ENCODE measurements at places on chromosomes 2 and 18.

- no peak for DNase-seq
These were observed 76.6 kb downstream of the FIGN start for GRCh38 chr2:163659224-163659623.

GRCh38 chr2:128307595-128307994 is 11.1 kb downstream of the HS6ST1 start:
- no peak for DNase-seq

DNA sequence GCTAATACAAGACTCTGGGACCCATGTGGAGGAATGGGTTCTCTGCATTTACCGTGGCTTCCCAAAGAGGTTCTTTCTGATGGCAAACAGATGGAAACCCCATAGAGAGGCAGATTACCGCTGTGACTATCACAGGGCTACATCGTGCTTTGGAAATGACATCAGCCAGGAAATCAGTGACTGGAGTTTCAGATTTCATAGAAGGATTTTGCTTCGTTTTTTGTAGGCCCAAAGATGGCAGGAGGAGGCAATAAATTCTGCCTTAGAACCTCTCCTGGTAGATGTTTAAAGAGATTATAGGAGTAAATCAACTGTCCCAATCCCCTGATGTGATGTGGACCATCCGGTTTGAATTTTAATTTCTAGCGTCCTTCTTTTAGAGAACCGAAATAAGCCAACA is 214.1 kb downstream of the AGPS start:
- DNase-seq: no peak

GRCh38 chr18:32301976-32302743 is 112.3 kb downstream of the MEP1B start:
- DNase-seq: no peak

DNA sequence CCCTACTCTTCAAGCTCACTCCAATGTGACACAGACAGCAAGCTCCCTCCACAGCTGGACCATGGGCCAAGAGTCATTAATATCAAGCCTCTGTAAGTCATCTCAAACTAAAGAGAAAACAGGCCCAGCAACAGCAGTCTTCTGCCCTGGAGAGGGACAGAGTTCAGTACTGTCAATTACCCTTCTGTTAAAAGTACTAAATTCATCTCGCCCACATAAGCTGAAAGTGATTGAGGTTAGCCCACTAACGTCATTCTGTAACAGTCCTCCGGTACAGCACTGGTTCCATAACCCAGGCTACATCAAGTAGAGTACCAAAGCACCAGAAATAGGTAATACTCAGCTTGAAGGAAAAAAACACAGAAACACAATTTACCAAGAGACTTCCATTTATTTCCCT is 25.9 kb downstream of the THADA start:
- DNase-seq: no peak

DNA sequence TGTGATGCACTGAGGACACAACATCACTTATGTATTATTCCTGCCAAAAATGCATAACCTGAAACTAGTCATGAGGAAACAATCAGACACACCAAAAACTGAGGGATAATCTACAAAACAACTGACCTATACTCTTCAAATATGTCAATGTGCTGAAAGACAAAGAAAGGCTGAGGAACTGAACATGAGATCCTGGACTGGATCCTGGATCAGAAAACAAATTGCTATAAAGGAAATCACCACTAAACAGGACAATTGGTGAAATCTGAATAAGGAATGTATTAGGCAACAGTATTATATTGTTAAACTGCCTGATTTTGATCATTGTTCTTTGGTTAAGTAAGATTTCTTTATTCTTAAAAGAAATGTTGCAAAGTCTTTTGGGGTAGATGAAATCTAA is 28.8 kb downstream of the CUL3 start:
- DNase-seq: no peak

DNA sequence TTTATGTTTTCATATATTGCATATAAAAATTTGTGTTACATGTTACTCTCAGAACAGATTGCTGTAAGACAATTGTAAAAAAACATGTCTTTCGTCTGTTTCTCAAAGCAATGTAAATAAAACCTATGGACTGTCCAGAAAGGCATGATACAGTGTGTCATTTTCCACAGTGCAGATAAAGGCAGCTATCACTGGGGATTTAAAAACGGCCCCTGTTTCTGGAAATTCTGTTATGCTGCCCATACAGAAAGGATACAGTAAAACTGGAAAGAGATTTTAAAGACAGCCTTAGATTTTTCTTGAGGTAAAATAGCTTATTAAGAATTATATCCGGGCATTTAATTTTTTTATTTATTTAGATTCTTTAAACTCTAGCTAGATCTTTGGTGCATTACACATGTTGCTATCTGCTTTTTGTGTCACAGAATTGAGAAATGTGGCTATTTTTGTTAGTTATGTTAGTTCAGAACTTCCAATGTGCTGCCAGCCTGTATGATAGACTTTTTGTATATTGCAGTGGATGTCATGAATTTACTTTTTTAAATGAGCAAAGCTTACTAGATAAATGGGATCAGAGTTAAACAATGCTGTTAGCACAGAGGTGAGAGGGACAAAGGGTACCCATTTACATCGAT is 859 bp upstream of the INO80D start:
- no peak for DNase-seq

GRCh38 chr2:58976375-58977071 is 735.4 kb upstream of the FANCL start:
- no peak for DNase-seq

- DNase-seq: no peak
These were observed 4.1 kb upstream of the MAT2A start for GRCh38 chr2:85534881-85535280.

GRCh38 chr18:55544014-55544413 is 44.0 kb downstream of the TCF4 start:
- DNase-seq: no peak

DNA sequence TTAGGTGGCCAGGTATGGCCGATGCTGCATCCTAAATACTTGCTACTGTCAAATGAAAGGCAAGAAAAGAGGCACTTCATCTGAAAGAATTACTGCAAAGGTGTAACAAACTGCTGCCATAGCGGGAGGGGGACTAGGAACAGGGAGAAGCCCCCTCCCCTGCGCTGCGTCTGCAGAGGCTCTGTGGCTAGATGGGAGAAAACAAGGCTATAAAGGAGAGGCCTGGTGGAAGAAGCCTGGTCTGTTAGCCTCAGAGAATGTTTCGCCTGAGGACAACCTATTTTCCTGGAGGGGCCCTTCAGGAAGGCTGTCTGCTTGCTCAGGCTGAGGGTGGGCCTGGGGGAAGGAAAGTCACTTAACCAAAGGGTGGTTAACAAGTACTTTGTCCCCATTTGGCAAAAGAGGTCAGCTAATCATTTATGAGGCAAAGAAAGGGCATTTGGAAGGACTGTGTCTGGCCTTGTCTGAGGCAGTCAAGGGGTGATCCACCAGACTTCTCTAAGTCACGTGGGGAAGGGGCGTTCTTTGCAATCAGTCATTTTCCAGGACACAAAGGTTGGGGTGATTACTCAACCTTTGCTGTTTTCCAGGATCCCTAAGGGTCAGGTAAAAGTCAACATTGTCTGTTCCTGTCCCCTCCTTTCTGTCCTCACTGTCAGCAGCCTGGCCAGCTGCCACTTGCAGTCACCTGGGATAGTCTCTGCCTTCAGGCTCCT is 103.0 kb upstream of the TMEM200C start:
- no peak for DNase-seq

GRCh38 chr2:152376968-152377367 is 42.0 kb downstream of the FMNL2 start:
- DNase-seq: no peak

DNA sequence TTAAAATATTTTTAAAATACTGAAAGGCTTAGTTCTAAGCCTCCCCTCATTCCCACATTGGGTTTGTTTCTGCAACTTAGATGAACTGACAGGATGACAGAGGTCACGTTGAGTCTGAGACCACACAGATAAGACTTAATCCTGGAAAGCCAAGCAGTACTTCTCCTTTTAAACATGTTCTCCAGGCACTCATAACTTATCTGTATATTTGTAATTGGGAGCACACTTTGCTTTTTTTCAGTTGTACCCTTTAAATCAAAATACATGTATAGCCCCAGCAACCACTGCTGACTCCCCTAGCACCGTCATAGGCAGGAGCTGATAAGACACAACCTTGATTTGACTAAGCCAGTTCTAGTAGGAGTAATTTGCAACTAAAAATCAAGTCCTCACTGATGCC is 394.8 kb downstream of the PID1 start:
- no peak for DNase-seq

DNA sequence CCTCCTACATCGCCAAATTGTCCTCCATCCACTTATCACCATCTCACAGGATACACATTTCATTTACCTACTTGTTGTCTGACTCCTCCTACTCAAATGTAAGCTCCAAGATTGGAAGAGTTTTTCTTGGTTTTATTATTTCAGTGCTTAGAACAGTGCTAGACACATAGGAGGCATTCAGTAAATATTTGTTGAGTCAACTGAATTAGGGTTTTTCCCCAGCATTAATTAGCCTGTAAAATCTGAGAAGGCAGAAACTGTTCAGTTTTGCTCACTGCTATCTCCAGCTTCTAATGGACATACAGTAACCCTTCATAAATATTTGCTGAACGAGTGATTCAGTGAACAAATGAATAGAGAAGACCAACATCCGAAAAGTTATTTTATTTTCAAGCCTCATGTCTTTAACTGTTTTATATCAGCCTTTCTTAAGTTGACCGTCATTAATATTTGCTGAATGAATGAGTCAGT is 800 bp downstream of the TTC21B start:
- DNase-seq: no peak

GRCh38 chr2:47078541-47079482 is 76.3 kb downstream of the STPG4 start:
- DNase-seq: no peak

GRCh38 chr2:223601018-223601417 is 1.1 kb downstream of the SCG2 start:
- DNase-seq: no peak

- peak; percentile 42 for DNase-seq
These were observed 111.4 kb downstream of the FTCDNL1 start for GRCh38 chr2:199739413-199740110.

DNA sequence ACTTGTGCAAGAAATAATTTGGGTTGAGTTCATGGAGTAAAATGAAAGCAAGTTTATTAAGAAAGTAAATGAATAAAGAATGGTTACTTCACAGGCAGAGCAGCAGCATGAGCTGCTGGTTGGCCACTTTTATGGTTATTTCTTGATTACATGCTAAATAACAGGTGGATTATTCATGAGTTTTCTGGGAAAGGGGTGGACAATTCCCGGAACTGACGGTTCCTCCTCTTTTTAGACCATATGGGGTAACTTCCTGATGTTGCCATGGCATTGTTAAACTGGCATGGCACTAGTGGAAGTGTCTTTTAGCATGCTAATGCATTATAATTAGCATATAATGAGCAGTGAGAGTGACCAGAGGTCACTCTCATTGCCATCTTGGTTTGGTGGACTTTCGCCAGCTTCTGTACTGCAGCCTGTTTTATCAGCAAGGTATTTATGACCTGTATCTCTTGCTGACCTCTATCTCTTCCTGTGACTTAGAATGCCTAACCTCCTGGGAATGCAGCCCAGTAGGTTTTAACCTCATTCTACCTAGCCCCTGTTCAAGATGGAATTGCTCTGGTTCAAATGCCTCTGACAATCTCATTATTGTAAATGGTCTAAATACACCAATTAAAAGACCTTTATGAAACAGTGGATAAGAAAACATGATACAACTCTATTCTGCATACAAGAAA is 114.1 kb upstream of the FIGN start:
- DNase-seq: no peak

- no peak for DNase-seq
These were observed 553.4 kb downstream of the TNS1 start for GRCh38 chr2:217449444-217449843.

DNA sequence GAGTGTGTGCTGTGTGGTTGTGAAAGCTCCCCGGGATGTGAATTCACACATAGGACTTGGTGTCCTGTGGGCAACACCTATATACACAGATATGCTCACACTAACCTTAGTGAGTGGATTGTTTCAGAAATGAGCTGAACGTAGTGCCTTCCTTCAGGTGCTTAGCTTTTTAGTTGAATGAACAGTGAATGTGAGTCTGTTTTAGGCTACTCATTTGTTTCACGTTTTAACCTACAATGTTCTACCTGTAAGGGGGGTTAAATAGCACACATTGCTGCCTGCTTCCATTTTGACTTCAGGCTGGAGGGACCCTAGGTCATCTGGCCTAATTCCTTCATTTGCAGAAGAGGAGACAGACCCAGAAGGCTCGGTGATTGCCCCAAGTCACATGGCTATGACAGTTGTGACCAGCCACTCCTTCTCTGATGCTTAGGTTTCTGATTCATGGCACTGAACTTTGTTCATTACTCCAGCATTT is 1.0 kb downstream of the PLEK start:
- no peak for DNase-seq

DNA sequence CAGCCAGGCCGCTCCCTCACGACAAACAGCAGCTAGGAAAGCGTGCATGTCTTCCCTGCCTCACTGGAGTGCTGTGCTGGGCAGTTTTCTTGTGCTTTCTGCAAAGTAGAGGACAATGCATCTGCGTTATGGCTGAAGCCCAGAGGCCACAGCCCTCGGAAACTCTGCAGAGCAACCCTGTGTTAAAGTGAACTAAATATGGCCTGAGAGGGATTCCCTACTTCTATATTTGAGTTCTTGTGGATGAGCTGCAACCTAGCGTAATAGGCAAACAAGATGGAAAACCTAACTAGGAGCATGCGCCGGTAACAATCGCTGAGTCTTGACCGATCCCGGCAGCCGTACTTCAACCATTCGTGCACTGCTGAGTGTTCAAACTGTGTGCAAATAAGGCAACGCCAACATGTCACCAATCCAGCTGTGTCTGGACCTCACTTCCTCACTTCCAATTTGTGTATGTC is 471.9 kb upstream of the HS6ST1 start:
- no peak for DNase-seq

DNA sequence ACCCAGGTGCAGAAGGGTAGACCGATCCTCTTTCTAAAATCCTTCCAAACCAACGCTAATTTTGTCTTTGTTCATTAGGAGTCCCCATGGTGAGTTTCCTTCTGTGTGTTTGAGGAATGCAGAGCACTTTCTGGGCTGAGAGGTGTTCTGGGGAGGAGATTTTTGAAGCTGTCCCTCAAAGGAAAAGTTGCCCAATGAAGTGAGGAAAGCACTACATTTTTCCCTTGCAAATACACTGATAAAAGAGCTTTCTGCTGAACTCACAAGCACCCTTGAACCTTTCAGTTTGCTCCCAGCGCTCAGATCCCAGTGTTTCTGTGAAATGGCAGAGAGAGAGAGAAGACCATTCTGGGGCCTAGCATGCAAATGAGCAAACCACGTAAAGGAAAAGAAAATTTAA is 299.6 kb upstream of the FANCL start:
- no peak for DNase-seq

GRCh38 chr2:191869178-191869577 is 22.3 kb upstream of the CAVIN2 start:
- no peak for DNase-seq

- no peak for DNase-seq
These were observed 35.0 kb upstream of the DSC1 start for GRCh38 chr18:31197676-31198075.

GRCh38 chr2:152740743-152741328 is 22.4 kb downstream of the ARL6IP6 start:
- DNase-seq: no peak

GRCh38 chr2:126766969-126767296 is 111.0 kb downstream of the GYPC start:
- no peak for DNase-seq

Data from activated naive CD8-positive, alpha-beta T cell treated with anti-CD3 and anti-CD28 coated beads for 36 hours (primary cell).